ENCODE measurements at places on chromosomes 3 and 15.
A peak's percentile ranks its signal among the peaks of the same experiment; 100 is the strongest.

- peaks cover 10% of the 10 kb centered on the region for H3K4me1 ChIP-seq
- peaks cover 9% of the 10 kb centered on the region for H3K36me3 ChIP-seq
- DNase-seq: no peak
- no peak overlapping the region for H3K27ac ChIP-seq
- no peaks in the 10 kb centered on the region for H3K27me3 ChIP-seq
- no peak overlapping the region for H3K4me3 ChIP-seq
Measured at GRCh38 chr3:106348139-106348690, 479.4 kb upstream of the CBLB start.

DNA sequence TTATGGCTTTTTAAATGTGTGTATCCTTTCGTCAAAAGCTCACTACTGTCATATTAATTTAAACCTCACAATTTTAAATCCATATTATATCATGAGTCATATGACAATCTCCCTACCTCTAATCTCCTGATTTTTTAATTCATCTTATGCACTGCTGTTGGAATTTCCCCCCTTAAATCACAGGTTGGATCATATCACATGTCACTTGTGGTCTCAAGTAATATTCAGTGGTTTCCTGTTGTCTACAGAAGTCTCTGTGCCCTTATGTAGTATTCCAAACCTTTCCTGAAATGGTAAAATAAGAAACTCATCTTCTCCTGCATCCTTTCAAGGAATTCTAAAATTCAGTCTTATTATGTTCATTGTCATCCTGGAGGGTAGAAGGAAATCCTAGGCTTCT lies 116.0 kb upstream of the CBLB start:
- H3K27me3 ChIP-seq: no peaks in the 10 kb centered on the region
- no peak overlapping the region for H3K4me3 ChIP-seq
- H3K27ac ChIP-seq: no peak overlapping the region
- H3K4me1 ChIP-seq: peaks cover 29% of the 10 kb centered on the region

DNA sequence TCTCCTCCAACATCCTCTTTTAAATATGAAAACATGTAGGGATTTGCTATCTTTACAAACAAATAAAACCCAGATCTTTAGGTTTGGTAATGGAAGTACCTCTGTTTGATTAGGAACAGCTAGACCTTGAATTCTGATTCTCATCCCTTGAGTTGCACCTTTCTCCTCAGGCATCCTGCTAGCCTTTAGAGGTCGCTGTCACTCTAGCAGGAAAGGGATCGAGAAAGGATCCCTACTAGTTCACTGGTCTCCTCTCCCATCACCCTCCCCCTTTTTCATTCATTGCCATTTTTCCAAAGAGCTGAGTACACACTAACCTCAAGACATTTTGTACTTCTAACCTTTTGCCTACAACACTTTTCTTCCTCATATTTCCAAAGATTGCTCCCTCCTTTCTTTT lies 569.8 kb downstream of the RBMS3 start:
- H3K4me3 ChIP-seq: no peak overlapping the region
- H3K36me3 ChIP-seq: no peaks in the 10 kb centered on the region
- H3K27me3 ChIP-seq: no peaks in the 10 kb centered on the region
- H3K27ac ChIP-seq: no peak overlapping the region
- no peak for DNase-seq

DNA sequence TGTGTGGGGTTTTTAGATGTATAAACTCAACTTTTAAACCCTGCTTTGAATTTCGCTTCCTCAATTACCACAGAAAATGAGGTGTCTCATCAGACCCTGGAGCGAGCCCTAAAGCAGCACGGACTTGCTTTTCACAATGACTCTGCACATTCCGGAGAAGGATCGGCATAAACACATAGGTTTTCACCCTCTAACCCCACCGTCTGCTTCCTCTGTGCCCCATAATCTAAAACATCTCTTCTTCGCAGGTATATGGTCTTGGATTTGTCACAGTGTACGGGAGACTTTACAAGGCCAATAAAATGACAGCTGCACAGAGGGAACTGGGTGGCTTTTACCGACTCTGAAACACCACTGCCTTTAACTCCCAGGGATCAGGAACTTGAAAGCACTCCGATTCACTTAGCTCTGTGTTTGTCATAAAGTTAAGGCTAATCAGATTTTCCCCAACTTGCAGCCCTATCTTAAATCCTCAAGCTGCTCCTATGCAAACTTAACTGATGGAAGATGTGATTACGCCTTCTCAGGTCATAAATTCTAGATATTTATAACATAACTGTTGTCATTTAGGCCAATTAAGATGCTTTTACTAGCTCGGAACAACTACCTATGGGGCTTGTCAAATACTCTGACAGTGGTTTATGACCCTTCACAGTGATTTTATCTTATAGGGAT lies 133.4 kb upstream of the WNT5A start:
- H3K4me1 ChIP-seq: no peaks in the 10 kb centered on the region
- no peak overlapping the region for H3K27ac ChIP-seq
- no peak overlapping the region for H3K4me3 ChIP-seq
- no peaks in the 10 kb centered on the region for H3K36me3 ChIP-seq
- no peak for DNase-seq
- no peaks in the 10 kb centered on the region for H3K27me3 ChIP-seq

DNA sequence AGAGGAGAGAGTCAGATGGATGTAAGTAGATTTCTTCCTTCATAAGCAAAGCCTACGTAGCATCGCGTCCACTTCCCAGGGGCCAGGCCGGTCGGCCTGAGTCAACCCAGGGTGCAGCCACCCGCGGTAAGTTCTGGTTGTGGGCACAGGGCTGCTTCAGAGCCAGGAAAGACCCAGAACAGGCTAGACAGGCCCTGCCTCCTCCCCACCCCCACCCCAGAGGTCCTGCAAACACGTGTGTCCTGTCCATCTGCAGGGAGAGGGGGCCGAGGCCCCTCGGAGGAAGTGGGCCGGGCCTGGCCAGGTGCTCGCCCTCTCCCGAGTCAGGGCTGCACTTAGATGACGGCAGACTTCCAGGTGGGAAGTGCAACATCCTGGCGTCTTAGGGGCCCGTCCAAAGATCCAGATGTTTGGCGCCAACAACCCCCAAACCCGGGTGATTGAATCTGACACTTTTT lies 100.8 kb upstream of the ALDH1A3 start:
- DNase-seq: no peak
- H3K4me3 ChIP-seq: no peak overlapping the region
- no peaks in the 10 kb centered on the region for H3K27me3 ChIP-seq
- no peaks in the 10 kb centered on the region for H3K4me1 ChIP-seq
- no peaks in the 10 kb centered on the region for H3K36me3 ChIP-seq
- H3K27ac ChIP-seq: no peak overlapping the region

DNA sequence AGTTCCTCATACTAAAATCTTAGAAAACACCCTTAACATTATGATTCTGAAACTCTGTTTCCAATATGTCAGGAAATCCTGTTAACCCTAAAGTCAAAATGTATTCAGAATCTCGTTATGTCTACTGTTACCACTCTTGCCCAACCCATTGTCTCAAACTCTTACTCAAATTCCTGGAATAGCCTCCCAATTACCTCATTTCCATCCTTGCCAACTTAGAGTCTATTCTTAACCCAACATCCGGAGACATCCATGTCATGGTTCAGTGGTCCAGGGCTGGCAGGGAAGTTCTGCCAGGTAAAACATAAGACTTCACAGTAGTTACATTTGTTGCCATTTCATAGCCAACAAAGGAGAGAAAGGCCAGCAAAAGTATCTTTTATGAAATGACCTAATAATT lies 593.9 kb downstream of the PYDC2 start:
- H3K4me1 ChIP-seq: no peaks in the 10 kb centered on the region
- no peaks in the 10 kb centered on the region for H3K27me3 ChIP-seq
- no peak overlapping the region for H3K27ac ChIP-seq
- DNase-seq: no peak

- H3K36me3 ChIP-seq: no peaks in the 10 kb centered on the region
- H3K4me1 ChIP-seq: peaks cover 12% of the 10 kb centered on the region
- H3K27ac ChIP-seq: no peak overlapping the region
- H3K27me3 ChIP-seq: peaks cover 2% of the 10 kb centered on the region
Measured at GRCh38 chr3:119356646-119357045, 62.5 kb downstream of the ARHGAP31 start.

DNA sequence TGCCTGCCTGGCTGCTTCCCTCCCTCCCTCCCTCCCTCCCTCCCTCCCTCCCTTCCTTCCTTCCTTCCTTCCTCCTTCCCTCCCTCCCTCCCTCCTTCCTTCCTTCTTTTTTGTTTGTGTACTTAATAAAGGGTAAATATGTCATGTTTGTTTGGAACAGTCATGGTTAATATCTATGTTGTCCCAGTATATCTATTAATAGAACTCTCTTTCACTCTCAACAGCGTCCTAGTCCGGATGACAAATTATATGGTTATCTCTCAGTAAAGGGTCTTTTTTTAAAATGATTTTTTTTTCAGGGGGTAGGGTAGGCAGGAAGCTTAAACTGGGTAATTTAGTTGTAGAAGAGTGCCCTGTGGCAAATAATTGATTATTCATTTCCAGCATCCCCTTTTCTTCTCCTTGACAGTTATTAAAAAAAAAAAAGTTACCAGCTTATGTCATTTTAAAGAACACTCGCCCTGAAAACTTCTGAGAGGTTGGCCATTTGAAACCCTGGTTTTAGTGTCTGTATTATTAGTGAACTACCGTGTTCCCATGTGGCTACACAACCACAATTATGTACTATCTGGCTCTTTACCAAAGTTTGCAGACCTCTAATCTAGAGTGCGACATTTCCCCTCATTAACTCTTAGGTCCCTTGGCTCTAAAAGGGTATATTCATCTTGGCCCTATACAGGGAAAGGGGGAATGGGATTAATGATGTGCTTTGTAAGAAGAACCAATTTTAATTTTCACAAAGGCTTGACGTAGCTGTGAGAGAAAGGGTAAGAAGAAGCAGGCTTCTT lies 13.7 kb downstream of the TAGLN3 start:
- H3K27ac ChIP-seq: no peak overlapping the region
- H3K4me1 ChIP-seq: peaks cover 13% of the 10 kb centered on the region
- H3K36me3 ChIP-seq: no peaks in the 10 kb centered on the region
- DNase-seq: no peak
- H3K27me3 ChIP-seq: no peaks in the 10 kb centered on the region
- no peak overlapping the region for H3K4me3 ChIP-seq

DNA sequence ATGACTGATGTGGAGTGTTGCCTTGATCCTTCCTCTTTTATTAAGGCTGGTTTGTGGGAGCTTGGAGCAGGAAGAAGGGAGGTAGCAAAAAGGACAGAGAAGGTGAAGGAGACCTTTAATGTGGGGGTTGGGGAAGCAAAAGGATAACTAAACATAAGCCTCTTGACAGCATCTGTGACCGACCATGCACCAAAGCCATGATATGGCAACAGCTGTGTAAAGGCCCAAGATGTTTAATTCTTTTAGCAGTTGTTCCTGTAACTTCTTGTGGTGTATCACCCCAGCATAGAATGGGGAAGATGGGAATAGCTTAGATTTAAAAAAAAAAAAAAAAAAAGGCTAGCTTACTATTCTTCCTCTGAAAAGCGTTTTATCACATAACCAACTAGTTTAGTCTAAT lies 194.7 kb downstream of the KLHL25 start:
- no peaks in the 10 kb centered on the region for H3K27me3 ChIP-seq
- H3K4me1 ChIP-seq: peaks cover 50% of the 10 kb centered on the region
- DNase-seq: no peak
- H3K36me3 ChIP-seq: peaks cover 41% of the 10 kb centered on the region
- no peak overlapping the region for H3K4me3 ChIP-seq
- no peak overlapping the region for H3K27ac ChIP-seq

GRCh38 chr3:183584246-183584913 lies 28.9 kb upstream of the KLHL6 start:
- no peak overlapping the region for H3K4me3 ChIP-seq
- H3K27ac ChIP-seq: no peak overlapping the region
- H3K36me3 ChIP-seq: no peaks in the 10 kb centered on the region
- H3K4me1 ChIP-seq: peaks cover 18% of the 10 kb centered on the region
- DNase-seq: no peak

DNA sequence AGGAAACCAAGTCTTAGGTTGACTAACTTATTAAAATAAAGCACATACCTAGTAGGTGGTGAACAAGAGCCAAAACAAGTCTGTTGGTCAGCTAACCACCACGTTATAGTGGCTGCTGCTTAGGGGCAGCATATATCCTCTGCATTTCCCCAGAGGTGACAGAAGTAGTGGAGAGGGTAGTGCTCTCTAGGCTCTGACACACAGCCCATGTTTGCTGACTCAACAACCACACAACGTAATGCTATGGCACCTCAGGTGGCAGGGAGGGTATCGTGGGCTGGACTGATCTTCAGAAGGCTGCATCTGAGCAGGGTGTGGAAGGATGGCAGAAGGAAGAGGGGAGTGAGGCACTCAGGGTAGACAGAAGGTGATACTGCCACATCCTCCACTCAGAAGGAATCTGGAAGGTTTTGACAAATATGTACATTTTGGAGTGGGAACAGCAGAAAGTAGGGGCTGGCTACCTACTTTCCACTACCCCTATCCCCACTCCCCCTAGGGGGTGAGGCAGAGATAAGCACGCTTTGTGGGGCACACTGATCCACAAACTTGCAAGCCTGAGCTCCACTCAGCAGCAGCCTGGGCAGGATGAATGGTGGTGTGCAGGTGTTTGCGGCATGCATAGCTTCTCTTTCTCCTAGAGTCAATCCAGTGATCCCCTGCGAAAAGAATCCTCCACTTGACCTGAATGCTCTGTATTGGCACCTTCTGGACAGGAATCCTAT lies 178.1 kb downstream of the RORA start:
- peaks cover 24% of the 10 kb centered on the region for H3K27me3 ChIP-seq
- no peak for DNase-seq
- H3K4me1 ChIP-seq: peaks cover 3% of the 10 kb centered on the region
- H3K36me3 ChIP-seq: no peaks in the 10 kb centered on the region
- H3K27ac ChIP-seq: no peak overlapping the region

DNA sequence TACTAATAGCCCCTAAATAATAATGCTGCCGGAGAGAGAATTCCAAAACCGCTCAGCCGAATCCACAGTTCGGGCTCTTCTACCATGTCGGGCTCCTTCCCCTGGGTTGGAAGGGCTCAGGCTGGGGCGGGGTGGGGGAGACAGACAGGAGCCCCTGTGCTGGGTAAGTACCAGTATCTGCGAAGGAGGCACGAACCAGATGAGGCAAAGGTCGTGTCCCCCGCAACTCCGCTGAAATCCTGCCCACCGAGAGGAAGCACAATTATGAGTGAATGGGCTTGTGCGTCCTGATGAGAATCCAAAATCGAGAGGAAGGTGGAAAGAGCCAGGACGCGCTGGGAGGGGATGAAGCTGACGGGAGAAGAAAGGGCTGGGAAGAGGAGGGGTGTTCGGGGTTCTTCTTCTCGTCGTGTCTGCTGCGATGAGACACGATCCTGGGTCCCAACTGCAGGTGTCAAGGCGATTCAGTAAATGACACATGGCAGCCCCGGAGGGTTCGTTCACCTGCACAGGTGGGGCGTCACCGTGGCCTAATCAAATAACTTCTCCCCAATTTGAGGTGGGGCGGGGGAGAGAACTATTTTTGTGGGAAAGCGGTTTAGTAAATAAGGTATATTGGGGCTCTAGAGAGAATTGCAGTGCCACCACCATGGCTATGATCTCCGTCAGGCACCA lies 707 bp upstream of the FAM81A start:
- no peak overlapping the region for H3K27ac ChIP-seq
- H3K27me3 ChIP-seq: peaks cover 79% of the 10 kb centered on the region
- no peaks in the 10 kb centered on the region for H3K36me3 ChIP-seq
- peak overlapping the region; percentile 73 for H3K4me3 ChIP-seq
- DNase-seq: no peak

- H3K36me3 ChIP-seq: peaks cover 19% of the 10 kb centered on the region
- no peak overlapping the region for H3K27ac ChIP-seq
- peaks cover 8% of the 10 kb centered on the region for H3K27me3 ChIP-seq
- H3K4me1 ChIP-seq: no peaks in the 10 kb centered on the region
- H3K4me3 ChIP-seq: no peak overlapping the region
Measured at GRCh38 chr3:46168583-46169345, 39.3 kb downstream of the CCR1 start.

- H3K4me3 ChIP-seq: no peak overlapping the region
- no peak overlapping the region for H3K27ac ChIP-seq
- no peaks in the 10 kb centered on the region for H3K36me3 ChIP-seq
- no peaks in the 10 kb centered on the region for H3K27me3 ChIP-seq
- no peaks in the 10 kb centered on the region for H3K4me1 ChIP-seq
Measured at GRCh38 chr3:25585361-25586166, 79.1 kb downstream of the TOP2B start.

Measured in activated CD8-positive, alpha-beta memory T cell treated with anti-CD3 and anti-CD28 coated beads, Interleukin-2, amount 10 ng/mL, durations not matched to agents 7 days and 5 days (primary cell).